ENCODE measurements at places on chromosomes 6 and 20.

GRCh38 chr6:127206531-127207095 lies 60.1 kb upstream of the RNF146 start:
- DNase-seq = no peak

DNA sequence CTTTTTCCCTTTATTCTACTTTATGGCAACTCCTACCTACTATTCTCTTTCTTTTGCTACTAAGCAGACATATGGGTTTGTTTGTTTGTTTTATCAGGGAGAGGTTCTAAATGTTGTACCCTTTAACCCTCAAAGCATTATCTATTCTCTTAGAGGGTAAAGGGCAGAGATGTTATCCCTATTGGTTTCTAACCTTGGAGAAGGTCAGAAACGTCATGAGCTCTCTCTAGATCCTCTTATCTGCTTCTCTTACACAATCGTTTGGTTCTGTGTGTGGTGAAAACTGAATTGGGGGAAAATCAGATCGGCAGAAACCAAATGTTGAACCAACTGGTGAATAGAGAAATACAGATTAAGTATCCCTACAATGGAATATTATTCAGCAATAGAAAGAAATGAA lies 6.4 kb upstream of the MPC1 start:
- no peak for DNase-seq

- DNase-seq = no peak
These were observed 9.1 kb downstream of the DNAJC5 start for GRCh38 chr20:63903796-63904561.

DNA sequence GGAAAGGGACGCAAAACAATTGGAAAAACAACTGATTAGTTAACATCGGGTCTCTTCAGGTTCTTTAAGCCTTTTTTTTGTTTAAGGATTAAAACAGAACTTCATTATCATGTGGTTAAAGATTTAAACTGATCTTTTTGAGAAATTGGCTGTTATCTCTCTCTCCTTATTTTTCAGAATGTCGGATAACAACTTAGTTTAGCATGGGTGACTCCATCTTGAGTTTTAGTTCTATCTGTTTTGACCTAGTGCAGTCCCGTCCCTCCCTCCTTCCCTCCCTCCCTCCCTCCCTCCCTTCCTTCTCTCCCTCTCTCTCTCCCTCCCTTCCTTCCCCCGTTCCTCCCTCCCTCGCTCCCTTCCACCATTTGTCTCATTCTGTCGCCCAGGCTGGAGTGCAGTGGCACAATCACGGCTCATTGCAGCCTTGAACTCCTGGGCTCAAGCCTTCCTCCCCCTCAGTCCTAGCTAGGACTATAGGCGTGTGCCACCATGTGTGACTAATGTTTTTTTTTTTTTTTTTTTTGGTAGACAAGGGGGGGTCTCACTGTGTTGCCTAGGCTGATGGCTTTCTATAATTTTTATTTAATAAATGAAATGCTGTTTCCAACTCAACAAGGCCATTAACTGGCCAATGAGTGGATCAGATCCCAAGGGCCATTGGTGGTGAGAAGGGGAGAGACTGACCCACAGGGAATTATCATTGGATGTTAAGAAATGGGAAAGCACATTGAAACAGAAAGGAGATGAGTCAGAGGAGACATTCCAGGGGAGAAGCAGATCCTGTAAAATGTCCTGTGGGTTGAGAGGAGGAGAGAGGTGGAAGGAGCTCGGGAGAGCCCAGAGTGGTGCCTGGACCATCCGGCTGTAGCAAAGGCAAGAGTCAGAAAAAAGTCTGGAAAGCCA lies 13.6 kb downstream of the BAK1 start:
- no peak for DNase-seq

DNA sequence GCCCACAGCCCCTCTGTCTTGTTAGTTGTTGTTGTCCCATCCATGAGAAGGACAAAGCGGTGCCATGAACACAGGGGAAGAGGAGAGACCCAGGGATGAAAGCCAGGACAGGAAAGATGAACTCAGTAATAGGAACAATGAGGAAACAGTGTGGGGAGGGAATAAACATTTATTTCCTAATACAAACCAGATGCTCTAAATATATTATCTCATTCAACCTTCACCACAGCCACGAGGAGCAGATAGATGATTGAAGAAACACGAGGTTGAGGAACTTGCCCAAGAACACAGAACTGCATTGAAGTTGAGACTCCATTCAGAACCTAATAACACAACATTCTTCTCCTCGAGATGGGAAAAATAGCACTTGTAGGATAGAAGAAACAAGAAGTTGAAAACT lies 53.0 kb upstream of the AIG1 start:
- DNase-seq = no peak

All from effector memory CD8-positive, alpha-beta T cell (primary cell).